ENCODE measurements at places on chromosomes 3 and 15.

DNA sequence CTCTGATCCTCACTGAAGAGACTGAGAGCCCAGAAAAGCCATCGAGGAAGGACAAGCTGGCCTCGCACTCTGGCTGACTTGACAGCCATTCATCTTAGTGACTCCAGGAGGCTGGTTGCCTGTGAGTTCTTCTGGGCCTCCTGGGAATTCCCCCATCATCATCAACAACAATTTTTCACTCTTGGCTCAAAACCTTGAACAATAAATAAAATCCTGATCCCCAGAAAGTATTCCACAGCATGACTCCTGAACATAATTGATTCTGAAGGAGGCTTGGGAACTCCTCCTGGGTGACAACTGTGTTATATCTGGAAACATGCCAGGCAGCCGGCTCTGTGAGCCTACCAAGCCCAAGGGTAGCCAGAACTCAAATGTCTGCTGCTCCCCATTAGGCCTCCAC lies 188.6 kb downstream of the SHQ1 start:
- DNase-seq = no peak

GRCh38 chr3:113255100-113255853 lies 43.9 kb downstream of the BOC start:
- no peak for DNase-seq

DNA sequence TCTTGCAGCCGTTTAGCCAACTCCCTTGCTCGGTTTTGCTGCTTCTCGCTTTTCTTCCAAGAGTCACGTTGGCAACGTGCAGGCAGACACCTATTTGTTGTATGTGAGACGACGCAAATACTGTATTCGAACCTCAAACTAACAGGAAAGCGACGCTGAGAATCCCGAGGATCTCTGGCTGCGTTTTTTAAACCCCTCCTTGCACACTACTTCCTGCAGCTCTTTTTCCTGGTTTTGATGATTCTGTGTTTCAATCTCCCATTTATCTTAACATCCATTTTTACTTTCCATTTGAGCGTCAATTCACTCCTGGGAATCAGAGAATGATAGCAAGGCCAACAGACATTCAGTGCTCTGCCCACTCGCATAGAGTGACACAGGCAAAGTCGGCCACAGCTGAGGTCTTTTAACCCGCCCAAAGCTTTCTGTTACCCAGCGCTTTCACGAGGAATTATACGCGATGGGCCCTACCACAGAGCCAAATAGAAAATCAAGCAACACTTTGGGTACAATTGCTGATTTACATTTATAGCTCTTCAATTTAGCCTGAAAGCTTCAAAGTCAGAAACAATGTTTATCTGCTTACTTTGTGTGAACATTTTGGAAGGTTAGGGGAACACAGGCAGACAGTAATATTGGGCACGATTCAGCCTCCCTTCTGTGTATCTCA lies 1.6 kb upstream of the ANXA2 start:
- DNase-seq = no peak

GRCh38 chr3:178778589-178778988 lies 242.4 kb downstream of the KCNMB2 start:
- no peak for DNase-seq

- DNase-seq = no peak
Observed at GRCh38 chr3:175746308-175746707, 887.2 kb downstream of the NAALADL2 start.

DNA sequence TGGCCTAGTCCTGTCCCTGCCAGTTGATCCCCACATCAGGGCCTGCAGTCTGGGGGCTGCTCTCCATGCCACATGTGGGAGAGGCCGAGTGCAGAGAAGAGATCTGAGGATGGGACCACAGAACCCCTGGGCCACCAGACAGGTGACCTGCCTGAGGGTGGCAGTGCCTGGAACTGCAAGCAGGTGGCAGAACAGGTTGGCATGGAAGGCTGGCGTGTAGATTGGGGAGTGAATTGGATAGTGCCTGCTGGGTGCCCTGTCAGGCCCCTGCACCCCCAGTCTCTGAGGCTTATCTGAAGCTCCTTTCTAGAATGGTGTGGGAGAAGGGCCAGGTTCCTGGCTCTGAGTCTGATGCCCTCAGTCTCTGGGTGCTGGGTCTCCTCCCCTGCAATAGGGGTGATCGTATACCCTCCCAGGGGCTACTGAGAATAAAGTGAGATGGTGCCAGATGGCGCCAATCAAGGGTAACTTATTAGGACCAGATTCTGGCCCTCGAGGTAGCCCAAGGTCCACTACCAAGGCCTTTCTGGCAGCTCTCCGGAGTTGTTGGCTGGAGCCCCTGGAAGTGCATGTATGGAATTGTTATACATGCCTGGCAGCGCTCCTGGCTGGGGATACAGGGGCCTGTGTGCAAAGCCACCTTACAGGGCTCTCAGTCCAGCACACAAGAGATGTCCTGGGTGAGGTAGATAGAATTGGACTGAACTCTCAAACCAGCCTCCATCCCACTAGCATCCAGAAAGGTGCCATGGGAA lies 15.7 kb downstream of the C3orf18 start:
- no peak for DNase-seq

GRCh38 chr3:48038971-48039481 lies 22.8 kb upstream of the MAP4 start:
- no peak for DNase-seq

All from GM04504 (cell line).